CD4-positive, alpha-beta memory T cell (primary cell): ENCODE measurements at places on chromosomes 11 and 22. TPM values are rescaled to one million over a fixed set of nuclear protein-coding genes. Genes with fewer than 3 reads are reported as not detected.

PIH1D2 gene
- not detected for total RNA-seq

TESMIN gene
- 5.7 TPM for total RNA-seq

GRCh38 chr11:61968758-61969390, 1.4 kb upstream of the FTH1 start:
- H3K27me3 ChIP-seq, result no peaks in the 10 kb centered on the region
- no peak overlapping the region for H3K4me3 ChIP-seq
- no peak for DNase-seq
- peaks cover 38% of the 10 kb centered on the region for H3K4me1 ChIP-seq
- peak overlapping the region; percentile 89 for H3K27ac ChIP-seq
- H3K36me3 ChIP-seq, result peaks cover 19% of the 10 kb centered on the region

GRCh38 chr22:40853333-40853732, 3.1 kb downstream of the ST13 start:
- no peak for DNase-seq
- H3K27ac ChIP-seq, result peak overlapping the region; percentile 21
- H3K4me1 ChIP-seq, result peaks cover 59% of the 10 kb centered on the region

- H3K4me3 ChIP-seq, result no peak overlapping the region
- no peaks in the 10 kb centered on the region for H3K27me3 ChIP-seq
- H3K4me1 ChIP-seq, result no peaks in the 10 kb centered on the region
- DNase-seq, result no peak
- H3K36me3 ChIP-seq, result no peaks in the 10 kb centered on the region
- H3K27ac ChIP-seq, result no peak overlapping the region
These were observed 133.0 kb downstream of the NAV2 start for GRCh38 chr11:19845626-19846025.

- H3K4me1 ChIP-seq, result peaks cover 53% of the 10 kb centered on the region
- H3K27ac ChIP-seq, result no peak overlapping the region
- H3K27me3 ChIP-seq, result no peaks in the 10 kb centered on the region
- no peak overlapping the region for H3K4me3 ChIP-seq
- H3K36me3 ChIP-seq, result no peaks in the 10 kb centered on the region
These were observed 10.9 kb downstream of the SMCO4 start for GRCh38 chr11:93532281-93532789.

DNA sequence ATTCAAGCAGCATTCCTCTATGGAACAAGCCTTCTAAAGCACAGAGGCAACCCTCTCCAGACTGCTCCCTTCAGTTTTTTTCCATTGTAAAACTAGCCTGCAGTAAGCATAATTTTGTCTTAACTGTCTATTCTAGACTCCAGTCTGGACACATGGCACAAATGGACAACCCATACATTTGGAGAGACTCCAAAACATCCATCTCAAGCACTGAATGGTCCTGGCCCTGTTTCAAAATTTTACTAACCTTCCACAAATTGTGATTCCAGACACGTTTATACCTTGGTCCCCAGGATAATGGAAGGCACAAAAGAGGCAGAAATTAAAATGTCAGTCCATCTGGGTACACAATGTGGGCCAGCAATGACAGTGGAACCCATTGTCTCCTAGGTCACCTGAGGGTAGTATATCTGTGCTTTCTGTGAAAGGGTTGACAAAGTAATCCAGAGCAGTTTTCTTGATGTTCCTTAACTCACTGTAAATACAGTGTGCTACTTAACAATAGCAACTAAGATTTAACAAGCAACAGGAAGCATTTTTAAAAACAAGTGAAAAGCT, 16.2 kb upstream of the SESN3 start:
- H3K4me1 ChIP-seq, result no peaks in the 10 kb centered on the region
- H3K27me3 ChIP-seq, result no peaks in the 10 kb centered on the region
- no peaks in the 10 kb centered on the region for H3K36me3 ChIP-seq
- no peak overlapping the region for H3K4me3 ChIP-seq
- no peak overlapping the region for H3K27ac ChIP-seq

- H3K4me3 ChIP-seq, result peak within 1 kb of the TSS; percentile 69
- H3K36me3 ChIP-seq, result no peaks in the 10 kb centered on the region
- no peaks in the 10 kb centered on the region for H3K27me3 ChIP-seq
These were observed at the start of gene BCR for GRCh38 chr22:23180301-23180892. Gene BCR, plus strand, starts transcription at chr22:23180509. Its CDS starts 452 bp downstream, at chr22:23180961.

DNA sequence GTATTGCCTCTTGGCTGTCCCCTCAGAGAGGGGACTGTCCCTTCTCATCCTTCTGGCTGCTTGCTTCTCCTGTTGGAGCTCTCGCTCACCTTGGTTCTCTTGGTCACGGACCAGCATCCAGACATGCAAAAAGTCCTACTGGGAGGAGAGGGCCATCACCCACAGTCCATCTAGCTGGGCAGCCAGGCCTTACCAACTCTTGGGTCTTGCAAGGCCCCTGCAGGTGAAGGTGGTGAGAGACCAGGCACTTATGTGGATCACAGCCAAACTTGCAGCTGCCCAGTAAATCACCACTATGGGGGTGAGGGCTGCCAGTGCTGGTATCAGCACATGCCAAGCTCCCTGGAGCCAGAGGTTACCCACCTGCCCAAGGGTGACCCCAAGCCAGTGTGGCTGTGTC, 36.3 kb downstream of the KCNQ1OT1 start:
- H3K27me3 ChIP-seq, result no peaks in the 10 kb centered on the region
- H3K27ac ChIP-seq, result no peak overlapping the region
- H3K36me3 ChIP-seq, result no peaks in the 10 kb centered on the region
- H3K4me1 ChIP-seq, result no peaks in the 10 kb centered on the region
- H3K4me3 ChIP-seq, result no peak overlapping the region

DNA sequence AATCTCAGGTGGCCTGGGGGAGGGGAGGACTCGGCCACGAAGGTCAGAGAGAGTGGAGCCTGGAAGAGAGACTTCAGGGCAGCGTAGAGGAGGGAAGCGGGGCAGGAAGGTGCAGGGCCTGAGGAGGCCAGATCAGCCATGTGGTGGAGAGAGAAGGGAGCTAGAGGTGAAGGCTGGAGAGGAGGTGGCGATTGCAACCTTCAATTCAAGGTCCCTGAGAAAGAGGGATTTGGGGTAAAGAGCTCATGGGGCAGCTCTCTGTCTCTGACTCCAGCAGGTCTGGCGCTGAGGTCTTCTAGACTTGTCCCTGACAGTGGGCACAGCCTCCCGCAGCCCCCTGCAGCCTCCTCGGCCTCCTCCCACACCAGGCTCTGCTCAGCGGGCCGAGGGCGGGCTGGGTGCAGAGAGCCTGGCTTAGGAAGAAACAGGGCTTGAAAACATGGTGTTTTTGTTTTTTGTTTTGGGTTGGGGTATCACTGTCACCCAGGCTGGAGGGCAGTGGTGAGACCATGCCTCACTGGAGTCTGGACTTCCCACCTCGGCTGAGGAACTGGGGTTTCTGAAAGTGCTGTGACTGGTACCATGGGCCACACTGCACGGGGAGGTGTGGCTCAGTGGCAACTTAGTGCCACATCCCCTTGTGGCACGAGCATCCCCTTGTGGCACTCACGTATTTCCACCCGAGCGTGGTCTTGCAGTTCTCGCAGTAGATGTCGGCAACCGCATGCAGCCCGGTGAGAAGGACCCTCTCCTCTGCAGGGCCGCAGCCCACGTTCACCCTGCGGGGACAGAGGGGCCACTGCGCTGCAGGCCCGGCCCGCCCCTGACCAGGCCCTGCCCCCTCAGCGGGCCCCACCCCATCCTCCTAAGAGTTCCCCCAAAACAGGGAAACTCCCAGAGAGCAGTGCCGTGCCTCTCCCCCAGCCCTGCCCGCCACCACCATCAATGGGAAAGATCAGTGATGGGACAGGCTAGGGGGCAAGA, 32.6 kb downstream of the YPEL1 start:
- no peaks in the 10 kb centered on the region for H3K36me3 ChIP-seq
- no peak overlapping the region for H3K27ac ChIP-seq
- no peak overlapping the region for H3K4me3 ChIP-seq
- H3K27me3 ChIP-seq, result no peaks in the 10 kb centered on the region
- DNase-seq, result no peak
- H3K4me1 ChIP-seq, result no peaks in the 10 kb centered on the region
